Suprapubic skin (tissue), 4 donors: ENCODE measurements at places on chromosomes 6 and 20.

- DNase-seq: no peak
These were observed 129.6 kb upstream of the EEF1E1 start for GRCh38 chr6:8231956-8232355.

DNA sequence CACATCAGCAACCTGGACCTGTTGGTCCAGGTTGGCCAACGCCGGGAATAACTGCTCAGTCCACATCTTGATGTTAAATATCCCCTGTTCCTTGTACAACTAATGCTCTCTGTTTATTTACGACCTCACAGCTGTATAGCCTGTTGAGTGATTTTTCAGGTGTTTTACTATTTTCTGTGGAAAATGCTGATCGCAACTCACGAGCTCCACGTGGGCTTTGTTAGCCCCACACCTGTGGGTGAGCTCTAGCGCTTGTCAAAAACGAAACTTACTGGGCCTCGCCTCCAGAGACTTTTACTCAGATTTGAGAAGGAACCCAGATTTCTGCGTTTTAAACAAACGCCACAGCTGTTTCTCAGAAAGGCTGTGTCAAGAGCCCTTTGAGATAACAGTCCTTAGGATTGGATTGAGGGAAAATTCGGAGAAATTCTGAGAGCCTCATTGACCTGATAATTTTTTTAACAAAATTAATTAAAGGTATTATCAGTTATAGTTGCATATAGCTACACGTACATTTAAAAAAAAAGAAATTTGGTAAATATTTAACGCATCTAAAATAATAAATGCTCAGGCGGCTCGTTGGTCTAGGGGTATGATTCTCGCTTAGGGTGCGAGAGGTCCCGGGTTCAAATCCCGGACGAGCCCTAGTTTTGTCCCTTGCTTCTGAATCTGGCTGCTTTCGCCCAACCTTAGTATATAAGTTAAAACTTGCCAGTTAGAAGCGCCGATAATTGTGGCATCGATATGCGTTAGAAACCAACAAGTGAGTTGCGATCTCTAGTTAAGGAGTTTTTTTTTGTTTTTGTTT is 16.7 kb downstream of the HMGN4 start:
- DNase-seq: no peak

DNA sequence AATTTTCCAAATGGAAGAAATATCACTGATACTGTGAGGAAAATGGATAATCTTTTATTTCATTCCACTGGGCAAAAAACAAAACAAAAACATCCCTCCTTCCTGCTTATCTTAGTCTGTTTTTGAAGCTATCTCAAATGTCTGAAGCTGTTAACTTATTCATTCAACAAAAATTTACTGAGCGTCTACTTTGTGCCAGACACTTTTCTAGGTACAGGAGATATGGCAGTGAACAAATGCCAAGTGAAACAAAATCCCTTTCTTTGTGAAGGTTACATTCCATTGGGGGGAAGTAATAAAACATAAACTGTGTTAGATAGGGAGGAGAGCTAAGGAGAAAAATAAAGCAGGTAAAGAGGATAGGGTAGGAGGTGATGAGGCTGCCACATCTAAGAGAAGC is 47.5 kb downstream of the TNFRSF21 start:
- no peak for DNase-seq

- DNase-seq: no peak
These were observed 301.2 kb upstream of the BMP2 start for GRCh38 chr20:6466075-6466810.

DNA sequence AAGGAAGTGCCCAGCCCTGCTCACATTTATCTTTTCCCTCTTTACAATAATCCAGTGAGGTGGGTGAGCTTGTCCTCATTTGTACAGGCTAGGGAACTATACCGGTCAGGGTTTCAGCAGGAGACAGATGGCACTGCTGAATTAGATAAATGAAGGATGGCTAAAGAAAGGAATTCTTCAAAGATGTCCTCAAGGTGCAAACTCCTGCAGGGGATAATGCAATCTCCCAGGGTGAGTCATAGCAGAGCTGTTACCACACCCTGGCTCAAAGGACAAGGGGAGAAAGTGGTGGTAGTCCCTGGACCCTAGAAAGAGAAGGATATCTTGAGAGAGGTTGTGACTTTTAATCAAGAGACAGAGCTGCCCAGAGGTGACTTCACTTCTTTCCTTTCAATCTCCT is 66.7 kb downstream of the RFPL4B start:
- DNase-seq: no peak

- no peak for DNase-seq
These were observed 104.0 kb upstream of the ZFP64 start for GRCh38 chr20:52295556-52295955.

DNA sequence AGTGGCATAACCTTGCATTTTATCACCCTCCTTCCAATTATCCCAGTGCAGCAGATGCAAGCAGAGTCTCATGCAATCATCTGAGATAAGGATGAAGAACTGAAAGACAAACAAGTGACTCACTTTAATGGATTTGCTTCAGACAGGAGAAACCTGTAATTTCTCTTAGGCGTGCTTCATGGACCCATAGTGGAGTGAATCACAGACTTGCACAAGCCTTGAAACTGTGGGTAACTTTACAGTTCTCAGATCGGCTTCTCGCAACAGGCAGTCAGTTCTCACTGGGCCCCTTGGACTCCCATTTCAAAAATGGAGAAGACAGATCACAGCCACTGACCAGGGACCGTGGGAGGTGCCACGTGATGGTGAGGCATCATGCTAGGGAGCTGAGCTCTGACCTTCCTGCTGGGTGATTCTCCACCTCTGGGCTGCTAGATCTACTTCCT is at the start of gene ADGRF4:
Gene ADGRF4 (plus strand): TSS at position 239 of the 446 bp plus-strand sequence. CDS start 8,666 bp downstream, outside the sequence.
- no peak for DNase-seq

DNA sequence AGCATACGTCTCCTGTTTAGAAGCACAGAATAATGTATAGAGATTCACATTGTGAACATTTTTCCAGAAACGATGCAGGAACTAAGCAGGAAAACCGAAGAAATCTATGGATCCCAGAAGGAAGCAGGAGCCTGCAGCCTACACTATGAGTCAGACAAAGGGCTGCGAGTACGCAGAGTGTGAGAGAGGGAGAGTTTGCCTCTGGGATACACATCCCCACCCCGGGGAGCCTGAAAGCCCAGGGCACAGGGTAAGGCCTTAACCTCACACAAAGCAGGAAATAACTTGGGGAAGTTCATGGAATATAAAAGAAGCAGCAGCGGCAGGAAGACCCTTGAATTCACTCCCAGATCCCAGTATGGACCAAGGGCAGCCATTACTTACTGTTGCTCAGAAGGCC is 842.1 kb upstream of the MANEA start:
- DNase-seq: no peak

GRCh38 chr6:37205997-37206340 is 36.0 kb downstream of the PIM1 start:
- no peak for DNase-seq

GRCh38 chr6:160226118-160226591 is 32.5 kb downstream of the SLC22A2 start:
- DNase-seq: no peak

- no peak for DNase-seq
These were observed 125.3 kb upstream of the DST start for GRCh38 chr6:56767892-56768531.

- DNase-seq: no peak
These were observed 103.8 kb upstream of the BEND6 start for GRCh38 chr6:56851074-56851473.

DNA sequence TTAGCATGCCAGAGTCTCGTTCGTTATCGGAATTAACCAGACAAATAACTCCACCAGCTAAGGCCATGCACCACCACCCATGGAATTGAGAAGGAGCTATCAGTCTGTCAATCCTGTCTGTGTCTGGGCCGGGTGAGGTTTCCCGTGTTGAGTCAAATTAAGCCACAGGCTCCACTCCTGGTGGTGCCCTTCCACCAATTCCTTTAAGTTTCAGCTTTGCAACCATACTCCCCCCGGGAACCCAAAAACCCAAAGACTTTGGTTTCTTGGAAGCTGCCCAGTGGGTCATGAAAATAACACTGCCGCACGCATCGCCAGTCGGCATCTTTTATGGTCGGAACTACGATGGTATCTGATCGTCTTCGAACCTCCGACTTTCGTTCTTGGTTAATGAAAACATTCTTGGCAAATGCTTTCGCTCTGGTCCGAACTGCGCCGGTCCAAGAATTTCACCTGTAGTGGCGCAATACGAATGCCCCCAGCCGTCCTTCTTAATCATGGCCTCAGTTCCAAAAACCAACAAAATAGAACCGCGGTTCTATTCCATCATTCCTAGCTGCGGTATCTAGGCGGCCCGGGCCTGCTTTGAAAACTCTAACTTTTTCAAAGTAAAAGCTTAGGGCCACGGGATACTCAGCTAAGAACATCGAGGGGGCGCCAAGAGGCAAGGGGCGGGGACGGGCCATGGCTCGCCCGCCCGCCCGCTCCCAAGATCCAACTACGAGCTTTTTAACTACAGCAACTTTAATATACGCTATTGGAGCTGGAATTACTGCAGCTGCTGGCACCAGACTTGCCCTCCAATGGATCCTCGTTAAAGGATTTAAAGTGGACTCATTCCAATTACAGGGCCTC is 1958.5 kb upstream of the DEFB115 start:
- DNase-seq: no peak

DNA sequence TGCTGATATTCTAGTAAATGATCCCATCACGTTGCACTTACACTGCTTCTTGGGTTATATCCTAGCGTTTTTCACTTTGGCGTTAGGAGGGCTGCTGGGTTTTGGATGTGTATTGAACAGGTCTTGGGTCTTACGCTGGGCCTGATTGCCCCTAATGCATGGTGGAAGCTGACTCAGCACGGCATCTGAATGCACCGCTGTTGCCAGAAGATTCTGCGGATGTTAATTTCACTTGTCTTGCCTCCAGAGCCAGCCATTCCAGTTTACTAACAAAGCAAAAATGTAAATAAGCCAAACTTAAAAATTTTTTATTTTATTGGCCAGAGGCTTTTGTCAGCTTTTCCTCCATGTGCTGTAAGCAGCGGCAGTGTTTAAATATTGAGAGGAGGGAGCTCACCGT is 233.5 kb downstream of the TMEM242 start:
- no peak for DNase-seq

DNA sequence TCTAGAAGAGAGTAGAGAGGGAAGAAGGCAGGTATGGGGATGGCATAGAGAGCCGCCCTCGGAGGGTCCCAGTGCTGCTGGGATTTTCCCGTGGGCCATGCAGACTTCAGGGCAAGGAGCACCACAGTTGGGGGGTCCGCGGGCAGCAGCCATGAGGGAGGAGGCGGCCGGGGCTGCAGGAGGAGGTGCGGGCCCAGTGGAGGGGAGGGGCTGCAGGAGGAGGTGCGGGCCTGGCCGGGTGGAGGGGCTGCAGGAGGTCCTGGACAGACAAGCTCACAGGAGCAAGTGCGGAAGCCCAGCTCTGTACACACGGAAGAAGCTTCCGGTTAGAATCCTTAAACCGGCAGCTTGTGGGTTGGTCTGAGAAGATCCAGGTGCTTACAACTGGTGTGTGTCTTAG is 34.6 kb upstream of the CHRNA4 start:
- DNase-seq: no peak

- no peak for DNase-seq
These were observed 51.1 kb downstream of the RCAN2 start for GRCh38 chr6:46440141-46440540.

GRCh38 chr20:21518292-21518991 is 4.6 kb upstream of the NKX2-2 start:
- no peak for DNase-seq

DNA sequence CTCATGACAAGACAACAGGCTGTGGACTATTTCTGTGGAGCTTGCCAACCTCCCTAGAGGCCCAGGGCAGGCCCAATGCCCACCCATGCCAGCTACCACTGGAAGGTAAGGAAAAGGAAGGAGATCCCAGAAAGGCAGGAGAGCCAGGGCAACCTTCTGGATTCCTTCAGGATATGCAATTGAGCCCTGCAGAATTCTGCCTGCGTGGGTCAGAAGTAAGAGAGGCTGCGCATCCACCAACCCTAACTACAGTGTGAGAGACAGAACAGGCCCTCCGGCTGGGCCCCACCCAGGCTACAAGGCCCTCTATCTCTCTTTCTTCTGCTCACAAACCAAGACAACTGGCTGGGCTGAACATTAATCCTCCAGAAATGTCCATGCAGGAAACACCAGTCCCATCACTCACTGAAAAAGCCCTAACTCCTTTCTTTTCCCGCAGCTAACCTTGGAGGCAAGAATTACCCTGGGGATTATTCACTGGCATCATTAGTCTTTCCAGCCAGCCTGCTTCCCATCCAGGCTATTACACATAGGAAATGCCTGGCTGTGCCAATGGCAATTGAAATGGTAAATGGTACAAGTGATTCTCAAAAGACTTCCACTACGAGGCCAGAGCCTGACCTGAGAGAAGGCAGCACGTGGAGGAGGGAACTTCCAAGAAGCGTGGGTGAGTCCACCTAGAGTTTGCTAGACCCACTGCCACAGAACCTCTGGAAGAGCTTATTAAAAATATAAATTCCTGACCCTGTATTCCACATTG is 15.2 kb downstream of the MAP1LC3A start:
- DNase-seq: no peak

GRCh38 chr6:87289571-87289970 is 32.8 kb upstream of the SMIM8 start:
- DNase-seq: no peak
